Left lobe of liver (tissue), 2 donors: ENCODE measurements at places on chromosomes 11 and 22. TPM values are rescaled to one million over a fixed set of nuclear protein-coding genes. Genes with fewer than 3 reads are reported as not detected.

DNA sequence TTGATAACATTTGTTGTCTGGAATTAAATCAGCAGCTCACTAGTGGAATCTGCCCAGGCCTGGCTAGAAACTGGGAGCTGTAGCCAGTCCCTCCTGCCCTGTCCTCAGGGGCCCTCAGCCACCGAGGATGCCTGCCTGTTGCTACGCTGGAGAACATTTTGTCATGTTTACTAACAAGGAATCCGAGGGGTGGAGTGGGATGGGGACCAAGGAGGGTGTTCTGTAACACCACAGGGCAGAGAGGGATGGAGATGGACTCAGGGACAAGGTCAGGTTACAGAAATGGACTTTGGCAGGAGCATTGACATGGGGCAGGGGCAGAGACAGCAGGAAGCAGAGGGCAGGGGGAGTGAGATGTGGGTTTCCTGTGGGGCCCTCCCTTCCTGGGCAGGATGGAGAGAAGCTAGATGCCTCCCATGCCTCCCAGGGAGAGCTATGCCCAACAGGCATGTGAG is 45.8 kb upstream of the AMPD3 start:
- DNase-seq: no peak

GRCh38 chr11:68213135-68213515 is at the start of gene KMT5B:
Gene KMT5B, minus strand, starts transcription at chr11:68213296. Its CDS starts 23,220 bp downstream, at chr11:68190076.
- peak; percentile 74 for DNase-seq

DNA sequence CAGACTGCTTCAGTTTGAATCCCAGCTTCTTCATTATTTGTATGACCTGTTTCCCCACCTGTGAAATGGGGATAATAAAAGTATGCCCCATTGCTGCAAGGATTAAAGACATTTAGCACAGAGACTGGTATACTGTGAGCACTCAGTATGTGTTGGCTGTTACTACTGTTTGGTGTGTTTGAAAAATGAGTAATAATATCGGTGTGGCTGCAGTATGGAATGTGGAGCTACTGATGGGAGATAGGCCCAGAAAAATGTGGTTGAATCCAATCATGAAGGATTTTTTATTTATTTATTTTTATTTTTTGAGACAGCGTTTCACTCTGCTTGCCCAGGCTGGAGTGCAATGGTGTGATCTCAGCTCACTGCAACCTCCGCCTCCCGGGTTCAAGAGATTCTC is 9.1 kb upstream of the C1QTNF4 start:
- DNase-seq: no peak

GRCh38 chr22:35470903-35471321 is 69.7 kb upstream of the RASD2 start:
- no peak for DNase-seq

DNA sequence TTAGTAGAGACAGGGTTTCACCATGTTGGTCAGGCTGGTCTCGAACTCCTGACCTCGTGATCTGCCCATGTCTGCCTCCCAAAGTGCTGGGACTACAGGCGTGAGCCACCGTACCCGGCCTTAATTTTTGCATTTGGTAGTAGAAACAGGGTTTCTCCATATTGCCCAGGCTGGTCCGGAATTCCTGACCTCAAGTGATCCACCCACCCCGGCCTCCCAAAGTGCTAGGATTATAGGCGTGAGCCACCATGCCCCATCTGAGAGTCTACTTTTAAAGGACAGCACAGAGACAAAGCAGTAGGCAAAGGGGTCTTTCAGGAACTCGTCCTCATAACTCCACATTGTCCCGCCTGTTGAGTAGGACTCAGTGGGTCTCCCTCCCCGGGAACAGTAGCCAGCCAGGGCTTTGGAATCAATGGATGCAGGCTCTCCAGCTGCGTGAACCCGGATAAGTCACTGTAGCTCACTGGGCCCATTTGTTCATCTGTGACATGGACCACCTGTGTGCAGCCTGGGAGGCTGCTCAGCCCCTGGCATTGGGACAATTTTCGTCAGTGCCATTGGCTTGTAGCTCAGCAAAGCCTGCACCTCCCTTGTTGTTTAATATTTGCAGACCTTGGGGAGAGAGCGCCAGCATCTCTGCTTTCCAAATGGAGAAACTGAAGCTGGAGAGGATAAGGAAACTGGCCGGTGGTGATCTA is 86.1 kb downstream of the ARHGAP8 start:
- no peak for DNase-seq

- no peak for DNase-seq
Observed at GRCh38 chr11:26715133-26715532, 6.7 kb downstream of the SLC5A12 start.

- peak; percentile 35 for DNase-seq
Observed at GRCh38 chr11:76622493-76623094, 48.0 kb downstream of the LRRC32 start.

DNA sequence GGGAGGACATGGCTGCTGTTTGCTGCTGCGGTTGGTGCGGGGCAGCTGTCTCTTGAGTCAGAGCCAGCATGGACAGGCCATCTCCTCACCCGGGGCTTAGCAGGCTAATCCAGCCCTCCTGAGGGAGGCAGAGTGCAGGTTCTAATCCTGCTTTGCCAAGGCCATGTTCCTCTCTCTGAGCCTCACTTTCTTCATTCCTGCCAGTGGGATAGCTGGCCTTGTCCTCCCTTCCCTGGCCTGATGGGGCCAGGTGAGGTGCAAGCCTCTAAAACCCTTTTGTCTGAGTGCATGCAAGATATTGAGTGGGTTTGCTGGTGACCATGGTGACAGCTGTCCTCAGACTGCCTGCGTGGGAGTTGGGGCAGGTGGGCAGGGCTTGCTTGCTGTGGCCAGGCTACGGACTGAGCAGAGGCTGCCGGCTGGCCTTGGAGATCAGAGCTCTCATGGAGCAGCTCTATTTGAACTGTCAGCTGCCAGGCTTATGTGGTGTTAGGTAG is 3.6 kb downstream of the USP35 start:
- DNase-seq: peak; percentile 69

GRCh38 chr11:36870361-36870760 is 272.3 kb upstream of the RAG2 start:
- no peak for DNase-seq

- no peak for DNase-seq
Observed at GRCh38 chr22:49586244-49586748, 241.4 kb downstream of the BRD1 start.

DNA sequence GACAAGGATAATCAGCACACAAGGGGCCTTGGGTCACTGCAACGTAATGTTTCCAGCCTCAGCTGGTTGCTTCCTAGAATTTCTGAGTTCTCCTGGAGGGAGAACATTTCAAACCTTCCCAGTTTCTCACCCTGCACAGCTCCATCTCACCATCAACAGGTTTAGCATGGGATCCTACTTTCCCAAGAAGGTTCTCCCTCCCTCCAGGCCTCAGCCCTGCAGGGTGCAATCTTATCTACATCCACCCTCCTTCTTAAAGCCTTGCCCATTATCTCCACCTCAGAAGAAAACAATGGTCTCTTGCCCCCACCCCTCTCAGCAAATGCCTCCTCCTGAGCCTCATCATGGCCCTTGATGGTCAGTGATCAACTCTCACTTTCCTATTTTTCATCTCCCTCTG is 23.6 kb downstream of the CADM1 start:
- no peak for DNase-seq

DNA sequence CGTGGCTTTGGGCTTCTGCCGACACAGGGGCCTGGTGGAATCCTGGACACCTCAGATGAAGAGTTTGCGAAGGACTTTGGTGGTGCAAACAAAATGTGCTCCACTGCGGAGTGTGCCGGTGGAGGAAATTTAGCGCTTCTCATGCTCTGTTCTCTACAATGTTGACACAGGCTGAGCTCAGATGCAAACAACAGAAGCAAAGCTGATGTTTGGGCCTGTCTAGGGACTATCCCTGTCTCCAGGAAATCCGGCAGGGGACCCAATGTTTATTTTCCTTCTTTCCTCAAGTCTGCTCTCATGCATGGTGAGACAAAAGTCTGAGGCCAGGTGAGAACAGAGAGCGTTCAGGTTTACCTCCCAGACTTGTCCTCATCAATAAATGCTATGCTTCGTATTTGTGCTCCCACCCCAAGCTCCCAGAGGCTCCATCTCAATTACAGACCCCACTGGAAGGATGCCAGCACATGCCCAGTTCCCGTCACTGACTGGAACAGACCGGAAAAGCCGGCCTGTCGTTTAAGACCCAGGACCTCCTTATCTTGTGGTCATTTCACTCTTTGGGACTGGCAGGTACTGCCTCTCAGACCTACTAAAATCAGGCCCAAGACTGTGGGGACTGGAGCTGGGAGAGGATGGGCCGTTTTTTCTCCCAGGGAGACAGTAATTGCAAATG is 105.7 kb upstream of the B3GAT1 start:
- DNase-seq: no peak

DNA sequence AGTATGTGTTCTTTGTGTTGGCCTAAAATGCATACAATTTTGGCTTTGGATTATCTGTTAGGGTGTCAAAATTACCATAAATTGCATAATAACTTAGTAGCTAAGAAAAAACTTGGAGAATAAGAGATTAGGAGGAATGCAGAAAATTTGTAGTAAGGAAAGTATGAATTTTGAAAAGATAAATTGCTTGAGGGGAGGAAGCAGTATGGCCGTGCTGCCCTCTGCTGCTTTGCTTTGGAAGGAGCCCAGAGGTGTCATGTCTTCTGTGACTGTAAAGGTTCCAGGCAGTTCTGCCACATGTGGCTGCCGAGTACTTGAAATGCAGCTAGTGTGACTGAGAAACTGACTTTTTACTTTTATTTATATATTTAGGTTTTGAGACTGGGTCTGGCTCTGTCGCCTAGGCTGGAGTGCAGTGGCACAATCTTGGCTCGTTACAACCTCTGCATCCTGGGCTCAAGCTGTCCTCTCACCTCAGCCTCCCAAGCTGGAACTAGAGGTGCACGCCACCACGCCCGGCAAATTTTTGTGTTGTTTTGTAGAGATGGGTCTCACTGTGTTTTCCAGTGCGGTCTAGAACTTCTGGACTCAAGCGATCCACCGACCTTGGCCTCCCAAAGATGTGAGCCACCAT is 1.8 kb downstream of the ADSL start:
- no peak for DNase-seq

DNA sequence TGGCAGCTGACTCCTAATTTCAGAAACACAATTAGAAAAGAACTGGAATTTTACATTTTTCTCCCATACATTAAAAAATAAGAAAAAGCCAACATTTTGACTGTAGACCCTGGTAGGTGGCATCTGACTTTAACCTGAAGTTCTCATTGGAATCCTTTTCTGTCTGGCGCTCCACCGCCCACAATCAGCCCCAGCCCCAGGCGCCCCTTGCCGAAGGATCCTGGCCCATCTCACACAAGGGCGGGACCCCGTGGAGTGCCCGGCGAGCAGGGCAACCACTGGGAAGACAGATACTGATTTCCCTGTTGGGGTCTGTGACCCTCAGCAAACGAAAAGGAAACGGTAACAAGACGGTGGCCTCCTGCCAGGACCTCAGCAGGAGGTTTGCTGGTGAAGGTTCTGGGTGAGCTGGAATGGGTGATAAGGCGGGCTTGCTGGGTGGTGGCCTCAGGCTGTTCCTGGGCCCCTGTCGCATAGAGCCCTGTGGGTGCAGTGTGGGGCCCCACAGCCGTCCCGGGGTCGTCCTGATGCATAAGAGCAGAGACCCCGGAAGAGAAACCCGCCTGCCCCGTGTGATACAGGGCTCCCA is 15.7 kb downstream of the TSPO start:
- no peak for DNase-seq

GRCh38 chr22:46813816-46814597 is 51.6 kb downstream of the TBC1D22A start:
- no peak for DNase-seq

DNA sequence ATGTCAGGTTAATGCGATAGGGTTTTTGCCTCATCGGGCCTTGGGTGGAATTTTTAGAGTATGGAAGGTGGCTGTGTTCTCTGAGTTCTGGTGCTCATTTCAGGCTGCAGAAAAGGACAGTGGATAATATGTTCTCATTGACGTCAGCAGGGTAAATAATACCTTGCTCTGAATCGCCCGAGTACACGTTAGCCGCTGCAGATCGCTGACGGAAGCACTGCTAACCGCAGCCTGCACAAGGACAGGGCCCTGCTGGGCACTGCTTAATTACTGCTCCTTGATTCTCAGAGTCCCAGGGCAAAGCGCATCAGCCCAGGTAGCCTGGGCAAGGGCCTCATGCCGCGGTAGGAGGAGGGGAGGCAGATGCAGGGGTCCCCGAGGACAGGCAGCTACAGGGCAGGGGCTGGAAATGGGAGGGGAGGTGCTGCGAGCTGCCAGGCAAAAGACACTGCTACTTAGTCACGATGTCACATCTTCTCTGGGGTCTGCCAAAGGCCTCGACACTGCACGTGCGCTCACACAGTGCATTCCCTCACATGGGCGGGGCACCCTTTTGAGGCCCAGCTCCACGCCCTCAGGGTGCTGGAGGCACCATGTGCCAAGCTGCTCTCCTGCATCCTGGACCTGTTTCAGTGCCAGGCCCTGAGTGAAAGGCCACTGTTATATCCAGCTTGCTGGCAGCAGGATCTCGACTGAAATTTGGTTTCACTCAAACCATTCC is 35.2 kb downstream of the PPP2R1B start:
- peak; percentile 91 for DNase-seq

DNA sequence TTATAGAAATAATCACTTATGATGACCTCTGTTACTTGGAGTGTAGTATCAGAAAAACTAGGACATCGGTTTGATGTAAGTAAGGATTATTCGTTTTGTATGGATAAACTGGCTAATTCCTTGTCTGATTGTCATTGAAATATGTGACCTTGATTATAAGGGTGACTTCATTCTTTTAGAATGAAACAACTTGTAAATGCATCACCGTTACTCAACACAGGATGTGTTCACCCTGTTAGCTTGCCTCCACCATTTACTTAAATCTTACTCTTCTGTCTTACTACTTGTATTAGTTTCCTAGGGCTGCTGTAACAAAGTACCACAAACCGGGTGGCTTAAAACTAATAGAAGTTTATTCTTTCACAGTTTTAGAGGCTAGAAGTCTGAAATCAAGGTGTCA is 7.9 kb downstream of the SFI1 start:
- no peak for DNase-seq

DNA sequence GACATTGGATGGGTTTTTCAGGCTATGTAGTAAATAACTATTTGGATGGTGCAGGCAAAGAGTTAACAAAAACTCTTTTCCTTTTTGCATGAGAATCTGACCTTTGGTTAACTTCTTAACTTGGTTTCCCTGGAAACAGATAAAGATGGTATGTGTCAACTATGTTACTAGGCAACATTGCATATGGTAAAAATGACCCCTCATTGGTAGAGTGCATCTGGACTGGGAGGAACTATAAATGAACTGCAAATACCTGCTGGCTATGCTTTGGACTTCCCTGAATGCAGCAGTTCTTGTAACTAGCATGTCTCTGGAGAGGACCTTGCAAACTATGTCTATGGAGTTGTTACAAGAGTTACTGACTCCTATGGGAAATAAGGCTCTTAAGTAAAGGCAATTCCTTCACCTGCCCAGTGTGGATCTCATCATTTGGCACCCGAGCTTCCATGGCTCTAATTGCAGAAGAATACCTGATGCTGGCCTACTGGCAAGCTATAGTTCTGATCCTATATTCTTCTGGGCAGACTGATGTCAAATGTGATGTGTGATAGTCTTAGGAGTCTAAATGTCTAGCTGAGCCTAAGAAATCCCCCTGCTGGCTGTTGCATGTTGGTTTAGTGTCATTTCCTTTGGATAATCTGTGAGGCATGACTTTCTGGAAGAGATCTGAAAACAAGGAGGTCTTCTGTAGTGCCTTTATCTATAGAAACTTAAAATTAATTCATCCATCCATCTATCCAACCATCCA is 126.7 kb upstream of the MTMR2 start:
- no peak for DNase-seq

The NAALAD2 gene
- total RNA-seq: 0.25 TPM

The MS4A3 gene
- 0.25 TPM for total RNA-seq

The WNT7B gene
- 0.08 TPM for total RNA-seq

The CALCB gene
- 0.18 TPM for total RNA-seq

The SYT12 gene
- total RNA-seq: 4.8 TPM

The SCGB1D2 gene
- not detected for total RNA-seq

The CLDN5 gene
- 10.4 TPM for total RNA-seq

The AGBL2 gene
- 2.7 TPM for total RNA-seq

The OTOG gene
- total RNA-seq: not detected

The HTR3A gene
- not detected for total RNA-seq
